ENCODE measurements at places on chromosomes 3 and 15.
A peak's percentile ranks its signal among the peaks of the same experiment; 100 is the strongest.

DNA sequence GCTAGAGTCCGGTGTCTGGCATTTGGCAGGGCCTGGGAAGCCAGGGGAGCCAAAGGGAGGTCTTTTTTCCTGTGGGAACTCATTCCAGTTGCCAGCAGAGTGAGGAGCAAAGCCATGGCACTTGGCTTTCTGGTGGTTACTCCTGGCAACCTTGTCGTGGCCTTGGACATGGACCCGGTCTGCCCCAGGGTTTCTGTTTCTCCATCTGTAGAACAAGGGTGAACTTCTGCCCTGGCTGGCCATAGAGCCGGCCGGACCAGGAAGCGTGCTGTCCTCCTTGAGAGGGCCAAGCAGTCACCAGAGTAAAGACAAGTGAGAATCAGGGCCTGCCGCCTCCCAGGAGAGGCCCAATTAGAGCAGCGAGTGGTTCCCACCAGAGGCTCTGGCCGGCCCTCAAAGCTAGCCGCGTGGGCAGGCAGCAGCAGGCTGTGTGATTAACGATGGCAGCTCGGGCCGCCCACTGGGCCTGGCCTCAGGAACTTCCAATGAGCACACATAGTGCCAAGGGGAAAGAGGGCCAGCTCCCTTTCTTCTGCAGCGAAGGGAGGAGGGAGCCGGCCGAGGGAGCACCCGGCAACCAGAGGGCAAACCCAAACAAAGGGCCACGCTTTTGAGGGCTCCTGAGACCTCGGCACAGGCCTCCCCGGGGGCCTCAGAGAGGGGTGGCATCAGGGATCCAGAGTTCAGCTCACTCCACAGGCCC, 29.1 kb upstream of the ELP6 start:
- DNase-seq = no peak

DNA sequence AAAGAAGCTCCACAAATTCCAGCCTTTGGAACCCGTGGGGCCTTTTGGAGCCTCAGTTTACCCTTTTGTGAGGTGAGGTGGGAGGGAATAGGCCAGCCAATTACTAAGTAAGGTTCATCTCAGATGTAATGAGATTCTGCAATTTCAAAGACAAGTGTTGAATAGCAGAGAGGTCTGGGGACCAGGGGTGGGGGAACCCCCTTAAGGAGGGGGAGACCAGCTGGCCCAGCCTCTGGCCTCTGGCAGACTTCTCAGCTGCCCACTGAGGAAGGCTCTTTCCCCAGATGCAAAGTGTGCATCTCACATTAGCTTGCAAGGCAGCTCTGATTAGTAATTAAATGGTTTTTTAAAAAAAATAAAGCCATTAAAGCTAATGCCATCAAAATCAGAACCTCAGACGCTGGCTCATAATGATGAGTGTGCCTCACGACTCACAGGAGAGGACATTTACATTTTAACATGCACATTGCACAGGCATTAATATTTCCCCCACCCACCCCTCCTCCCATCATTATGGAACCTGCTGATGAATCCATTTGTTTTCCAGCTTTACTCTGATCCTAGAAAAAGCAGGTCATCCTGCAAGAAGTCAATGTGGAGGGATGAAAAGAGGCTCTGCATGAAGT, 176.7 kb upstream of the TLE3 start:
- DNase-seq = no peak

DNA sequence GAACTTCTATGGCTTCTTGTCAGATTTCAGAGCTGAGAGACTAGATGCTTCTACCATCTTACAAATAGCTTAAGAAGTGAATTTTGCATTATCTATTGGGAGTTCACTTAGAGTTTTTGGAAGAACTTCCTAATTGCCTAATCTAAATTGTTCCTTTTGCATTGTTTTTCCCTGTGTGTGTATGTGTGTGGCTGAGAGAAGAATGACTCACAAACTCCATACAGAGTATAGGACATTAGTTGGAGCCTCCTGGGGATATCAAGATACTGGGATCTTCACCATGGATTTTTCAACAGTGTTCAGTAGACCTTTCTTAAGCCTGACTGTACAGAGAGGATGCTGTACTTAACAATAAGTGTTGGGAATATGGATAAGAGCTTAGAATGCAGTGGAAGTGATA, 10.9 kb downstream of the TLNRD1 start:
- no peak for DNase-seq

- no peak for DNase-seq
Observed at GRCh38 chr3:6120786-6121185, 740.1 kb upstream of the GRM7 start.

DNA sequence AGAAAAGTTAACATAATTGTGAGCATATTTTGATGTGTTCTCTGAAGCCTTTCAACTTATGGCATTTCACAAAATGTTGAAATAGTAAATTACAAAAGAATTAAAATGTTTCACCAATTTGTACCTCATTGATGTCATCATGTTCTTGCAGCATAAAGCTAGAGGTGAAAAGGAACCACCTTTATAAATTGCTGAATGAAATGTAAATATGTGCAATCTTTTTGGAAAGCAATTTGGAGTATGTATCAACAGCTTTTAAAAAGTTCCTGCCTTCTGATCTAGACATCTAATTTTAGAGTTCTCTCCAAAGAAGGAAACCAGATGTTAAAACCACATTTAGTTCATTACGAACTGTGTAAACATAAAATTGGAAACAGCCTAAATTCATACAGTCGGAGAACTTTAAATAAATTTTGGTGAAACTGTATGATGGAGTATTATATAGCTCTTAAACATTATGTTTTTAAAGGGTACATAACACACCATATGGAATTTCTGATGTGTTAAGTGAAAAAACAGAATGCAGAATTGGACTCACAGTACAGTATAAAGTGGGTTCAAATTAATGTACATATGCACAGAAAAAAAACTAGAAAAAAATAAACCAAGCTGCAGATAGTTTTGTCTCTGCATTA, 311.2 kb upstream of the NAALADL2 start:
- DNase-seq = no peak

DNA sequence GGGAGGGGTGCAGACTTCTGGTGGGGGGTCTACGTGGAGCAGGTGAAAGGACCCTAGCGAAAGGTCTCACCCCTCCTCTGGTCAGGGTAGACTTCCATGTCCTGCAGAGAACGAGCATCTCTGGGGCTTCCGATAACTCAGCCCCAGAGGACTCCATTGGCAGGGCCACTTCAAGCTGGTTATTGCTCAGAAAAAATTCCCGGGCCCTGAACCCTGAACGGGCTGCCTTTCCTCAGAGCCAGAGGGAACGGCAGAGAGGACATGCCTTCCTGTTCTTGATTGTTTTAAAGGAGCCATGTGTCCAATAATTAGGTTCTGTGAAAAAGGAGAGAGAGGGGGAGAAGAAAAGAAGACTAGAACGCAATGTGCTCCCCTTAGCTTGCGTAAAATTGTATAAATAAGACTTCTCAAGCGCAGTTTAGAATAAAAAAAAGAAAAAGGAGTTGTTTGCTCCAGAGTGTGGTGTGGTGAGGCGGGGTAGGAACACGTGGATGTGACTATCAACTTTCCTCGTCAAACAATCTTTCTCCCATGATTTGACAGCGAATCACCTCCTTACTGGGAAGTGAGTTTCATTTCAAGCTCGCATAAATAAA, 193.4 kb upstream of the UBE2E1 start:
- no peak for DNase-seq

DNA sequence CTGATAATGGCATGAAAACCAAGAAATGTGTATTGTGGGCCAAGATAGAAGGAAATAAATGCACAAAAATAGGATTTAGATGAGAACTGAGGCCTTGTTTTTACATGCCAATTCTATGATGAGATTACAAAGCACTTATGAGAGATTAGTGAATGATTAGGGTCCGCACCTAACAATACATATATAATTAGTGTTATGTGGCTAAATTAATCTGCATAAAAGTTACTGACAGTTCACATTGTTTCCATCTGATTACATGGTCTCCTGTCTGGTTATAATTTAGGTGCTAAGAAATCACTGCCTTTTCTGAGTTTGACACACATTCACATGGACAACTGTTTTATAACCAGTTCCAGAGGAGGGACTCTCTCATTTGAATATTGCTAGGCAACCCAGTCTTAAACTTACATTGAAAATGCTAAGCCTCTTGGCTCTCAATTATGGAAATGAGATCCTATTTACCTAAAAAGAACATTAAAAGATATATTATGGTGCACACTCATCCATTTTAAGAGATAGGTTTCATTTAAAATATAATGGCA, 117.0 kb upstream of the ARL6 start:
- no peak for DNase-seq

GRCh38 chr3:149180057-149180573, 41.5 kb downstream of the CP start:
- no peak for DNase-seq

DNA sequence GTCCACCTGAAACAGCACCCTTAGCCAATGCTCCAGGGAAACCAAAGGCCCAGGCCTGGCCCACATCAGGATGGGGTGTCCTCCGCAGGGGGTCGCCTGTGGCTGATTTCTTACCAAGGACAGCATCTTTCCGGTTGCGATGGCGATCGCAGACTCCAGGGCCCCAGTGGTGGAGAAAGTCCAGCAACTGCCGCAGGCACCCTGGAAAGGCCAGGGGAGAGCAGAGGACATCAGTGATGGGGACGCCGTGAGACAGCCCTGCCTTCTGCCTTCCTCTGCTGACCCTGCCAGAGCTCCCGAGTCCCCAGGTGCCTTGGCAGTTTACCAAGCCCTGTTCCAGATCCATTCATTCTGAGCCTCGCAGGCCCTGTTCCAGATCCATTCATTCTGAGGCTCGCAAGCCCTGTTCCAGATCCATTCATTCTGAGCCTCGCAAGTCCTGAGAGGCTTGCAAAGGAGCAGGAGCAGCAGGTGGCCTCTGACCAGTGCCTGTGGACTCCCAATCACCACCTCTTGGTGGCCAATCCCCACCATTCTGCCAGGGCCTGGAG, 12.5 kb downstream of the CTSH start:
- no peak for DNase-seq

- no peak for DNase-seq
Observed at GRCh38 chr3:141763088-141763750, at the start of gene GRK7. TSS of gene GRK7 (plus strand) at chr3:141763408. CDS start at chr3:141778285, 14,877 bp downstream.

DNA sequence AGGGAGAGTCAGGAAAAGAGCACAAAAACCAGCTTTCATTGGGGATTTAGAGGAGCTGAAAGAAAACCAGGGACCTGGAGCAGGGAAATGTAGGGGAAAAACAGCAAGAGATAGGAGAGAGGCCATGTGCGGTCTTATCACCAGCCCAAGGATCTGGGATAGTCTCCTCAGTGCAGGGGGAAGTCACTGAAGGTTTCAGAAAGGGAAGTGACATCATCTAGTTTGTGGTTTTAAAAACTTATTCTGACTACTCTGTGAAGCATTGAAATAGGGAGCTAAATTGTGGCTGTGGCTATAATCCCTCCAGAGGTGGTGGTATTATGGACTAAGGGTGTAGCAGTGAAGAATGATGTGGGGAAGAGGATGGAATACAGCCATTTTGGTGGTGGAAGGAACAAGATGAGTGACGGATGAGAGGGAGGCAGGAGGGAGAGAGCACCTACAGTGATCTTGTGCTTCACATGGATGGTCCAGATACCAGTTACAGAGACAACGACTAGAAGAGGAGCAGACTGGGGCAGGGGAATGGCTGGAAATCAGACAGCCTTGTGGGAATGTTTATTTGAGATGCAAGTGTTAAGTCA, 72.7 kb downstream of the HMG20A start:
- DNase-seq = no peak

DNA sequence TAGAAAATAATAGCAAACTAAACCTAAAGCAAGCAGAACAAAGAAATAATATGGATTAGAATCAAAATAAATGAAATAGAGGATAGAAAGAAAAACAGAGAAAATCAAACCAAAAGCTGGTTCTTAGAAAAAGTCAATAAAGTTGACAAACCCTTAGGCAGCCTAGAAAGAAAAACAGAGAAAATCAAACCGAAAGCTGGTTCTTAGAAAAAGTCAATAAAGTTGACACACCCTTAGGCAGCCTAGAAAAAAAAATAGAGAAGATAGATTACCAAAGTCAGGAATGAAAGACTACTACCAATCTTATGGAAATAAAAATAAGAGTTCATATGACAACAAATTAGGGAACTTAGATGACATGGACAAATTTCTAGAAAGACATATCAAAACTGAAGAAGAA, 142.4 kb downstream of the LRRC28 start:
- DNase-seq = no peak

GRCh38 chr15:42032376-42033213, 11.8 kb upstream of the PLA2G4E start:
- no peak for DNase-seq

DNA sequence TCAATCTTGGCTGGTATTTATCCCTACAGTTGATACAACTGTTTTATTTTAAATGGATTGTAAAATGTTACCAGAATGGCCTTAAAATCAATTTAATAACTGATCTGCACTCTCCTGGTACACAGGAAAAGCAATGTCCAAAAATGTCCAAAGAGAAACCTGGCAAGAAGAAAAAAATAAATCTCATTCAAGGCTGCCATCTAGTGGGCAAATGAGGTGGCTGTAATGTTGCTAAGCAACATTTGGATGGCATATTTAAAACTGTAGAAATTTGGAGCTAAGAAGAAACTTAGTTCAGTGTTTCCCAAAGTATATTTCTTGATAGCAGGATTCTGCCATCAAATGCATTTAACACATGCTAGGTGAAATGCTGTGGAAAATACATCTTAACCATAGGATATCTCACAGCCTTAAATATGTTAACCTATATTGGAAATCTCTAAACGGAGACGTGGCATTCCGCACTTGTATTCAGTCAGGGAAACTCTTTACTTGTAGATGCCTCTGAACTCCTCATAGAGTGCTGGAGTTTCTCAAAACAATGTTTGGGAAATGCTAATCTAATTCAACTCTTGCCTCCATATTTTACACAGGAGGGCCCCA, 216.8 kb downstream of the ERC2 start:
- peak; percentile 8 for DNase-seq

GRCh38 chr3:73757536-73757935, 132.8 kb upstream of the PDZRN3 start:
- DNase-seq = no peak

DNA sequence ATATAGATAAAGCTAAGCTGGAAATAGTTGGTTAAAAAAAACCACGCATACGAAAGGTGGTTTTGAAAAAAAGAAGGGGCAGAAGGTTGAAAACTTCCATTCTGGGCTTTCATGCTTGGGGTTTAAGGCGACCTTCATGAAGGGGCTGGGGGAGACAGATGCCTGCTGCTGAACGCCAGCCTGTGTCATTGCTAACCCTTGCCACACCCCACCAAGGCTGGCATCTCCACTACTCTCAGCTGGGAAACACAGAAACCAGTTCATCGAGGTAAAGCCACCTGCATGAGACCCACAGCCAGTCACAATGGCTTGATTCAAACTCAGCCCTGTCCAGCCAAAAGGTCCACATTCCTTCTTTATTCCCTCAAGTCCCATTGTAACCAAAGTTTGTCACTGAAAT, 78.7 kb downstream of the ADAMTS17 start:
- DNase-seq = no peak
